ENCODE measurements at places on chromosomes 1 and 21. TPM values are rescaled to one million over a fixed set of nuclear protein-coding genes. Genes with fewer than 3 reads are reported as not detected.
A peak's percentile ranks its signal among the peaks of the same experiment; 100 is the strongest.

GRCh38 chr1:164588516-164589341 is 29.7 kb downstream of the PBX1 start:
- H3K27ac ChIP-seq: peak overlapping the region; percentile 35
- H3K27me3 ChIP-seq: no peaks in the 10 kb centered on the region
- peaks cover 77% of the 10 kb centered on the region for H3K4me1 ChIP-seq
- H3K36me3 ChIP-seq: peaks cover 28% of the 10 kb centered on the region

- H3K36me3 ChIP-seq: no peaks in the 10 kb centered on the region
- H3K4me1 ChIP-seq: peaks cover 49% of the 10 kb centered on the region
- H3K27ac ChIP-seq: no peak overlapping the region
- no peak overlapping the region for H3K4me3 ChIP-seq
Observed at GRCh38 chr1:167726008-167726407, 4.2 kb downstream of the MPZL1 start.

DNA sequence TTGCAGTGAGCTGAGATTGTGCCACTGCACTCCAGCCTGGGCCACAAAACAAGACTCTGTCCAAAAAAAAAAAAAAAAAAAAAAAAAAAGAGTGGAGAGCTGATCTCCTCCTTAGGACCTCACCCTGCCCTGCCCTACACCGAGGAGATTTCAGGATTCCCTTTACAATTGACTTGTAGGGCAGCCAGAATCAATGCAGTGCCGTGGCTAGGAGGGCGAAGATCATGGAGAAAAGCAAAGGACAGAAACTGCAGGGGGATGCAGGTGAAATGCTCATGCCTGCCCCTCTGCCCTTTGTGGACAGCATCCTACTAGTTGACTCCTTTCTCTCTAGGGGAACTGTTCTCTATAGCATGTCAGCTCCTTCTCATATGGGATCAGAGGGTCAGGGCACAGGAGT is 9.6 kb downstream of the FHAD1 start:
- H3K36me3 ChIP-seq: no peaks in the 10 kb centered on the region
- no peak overlapping the region for H3K27ac ChIP-seq
- H3K4me1 ChIP-seq: peaks cover 18% of the 10 kb centered on the region
- H3K27me3 ChIP-seq: no peaks in the 10 kb centered on the region

DNA sequence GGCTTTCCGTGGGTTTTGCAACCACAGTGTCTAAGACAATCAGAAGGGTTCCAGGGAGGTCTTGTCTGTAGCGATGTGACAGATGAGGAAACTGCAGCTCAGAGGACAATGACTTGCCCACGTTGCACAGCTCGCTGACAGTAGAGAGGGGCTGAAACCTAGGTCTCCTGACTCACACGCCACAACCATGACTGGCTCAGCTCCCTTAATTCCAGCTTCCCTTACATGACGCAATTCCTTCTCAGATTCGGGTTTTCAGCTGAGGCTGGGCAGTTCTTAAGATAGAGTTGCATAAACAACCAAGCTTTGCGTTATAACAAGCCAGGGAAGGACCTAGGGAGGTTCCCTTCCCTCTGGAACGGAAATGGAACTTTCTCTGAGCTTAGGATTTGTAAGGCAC is 36.3 kb downstream of the DHCR24 start:
- H3K4me3 ChIP-seq: no peak overlapping the region
- H3K27me3 ChIP-seq: no peaks in the 10 kb centered on the region

DNA sequence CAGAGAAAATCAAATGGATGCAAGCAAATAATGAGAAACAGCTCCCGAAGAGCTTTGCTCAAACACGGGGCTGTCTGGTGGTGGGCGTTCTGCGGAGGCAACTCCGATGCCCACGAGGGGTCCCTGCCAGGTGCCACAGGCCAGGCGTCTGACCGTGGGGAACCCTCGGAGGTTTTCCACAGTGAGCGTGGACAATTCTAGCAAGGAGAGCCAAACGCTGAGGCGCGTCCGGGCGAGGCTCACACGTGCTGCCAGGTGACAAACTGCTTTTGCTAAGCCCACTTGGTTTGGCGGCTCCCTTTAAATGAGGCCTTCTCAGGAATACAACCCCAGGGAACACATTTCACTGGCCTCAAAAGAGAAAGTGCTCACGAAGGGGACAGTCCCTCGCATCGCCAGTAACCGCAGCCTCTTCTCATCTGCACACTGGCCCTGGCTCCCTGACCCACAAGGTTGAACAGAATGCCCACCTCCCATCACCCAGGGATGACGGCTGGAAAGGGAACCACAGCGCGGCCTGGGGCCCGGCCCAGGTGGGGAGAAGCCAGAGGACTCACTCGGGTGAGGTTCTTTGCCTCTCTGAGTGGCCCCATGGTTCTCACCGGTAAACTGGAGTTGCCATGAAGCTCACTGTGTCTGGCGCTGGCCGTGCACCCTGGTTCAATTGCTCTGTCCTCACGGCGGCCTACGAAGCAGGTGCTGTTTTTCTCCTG is 97.4 kb downstream of the PRDM16 start:
- H3K36me3 ChIP-seq: no peaks in the 10 kb centered on the region
- peaks cover 16% of the 10 kb centered on the region for H3K4me1 ChIP-seq
- H3K4me3 ChIP-seq: no peak overlapping the region
- no peak for DNase-seq
- H3K27ac ChIP-seq: no peak overlapping the region

The PTCH2 gene
- polyA plus RNA-seq: 0.27 TPM

The S100B gene
- polyA plus RNA-seq: 2.8 TPM

DNA sequence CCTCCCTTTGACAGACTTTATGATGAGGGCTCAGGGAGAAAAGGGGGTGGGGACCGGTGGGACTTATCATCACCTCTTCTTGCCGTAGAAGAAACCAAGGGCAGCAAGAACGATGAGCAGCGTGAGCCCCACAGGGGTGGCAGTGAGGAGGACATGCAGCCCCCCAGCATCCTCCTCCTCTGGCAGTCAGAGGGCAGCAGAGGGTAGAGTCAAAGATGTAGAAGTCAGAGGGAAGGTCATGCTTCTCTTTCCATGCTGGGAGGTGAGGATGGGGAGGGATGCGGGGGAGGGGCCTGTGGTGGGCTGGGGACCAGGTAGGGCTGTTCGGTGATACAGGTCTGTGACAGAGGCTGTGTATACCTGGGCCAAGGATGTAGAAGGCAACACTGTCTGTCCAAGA is 14.8 kb downstream of the INSRR start:
- DNase-seq: no peak
- no peak overlapping the region for H3K4me3 ChIP-seq

DNA sequence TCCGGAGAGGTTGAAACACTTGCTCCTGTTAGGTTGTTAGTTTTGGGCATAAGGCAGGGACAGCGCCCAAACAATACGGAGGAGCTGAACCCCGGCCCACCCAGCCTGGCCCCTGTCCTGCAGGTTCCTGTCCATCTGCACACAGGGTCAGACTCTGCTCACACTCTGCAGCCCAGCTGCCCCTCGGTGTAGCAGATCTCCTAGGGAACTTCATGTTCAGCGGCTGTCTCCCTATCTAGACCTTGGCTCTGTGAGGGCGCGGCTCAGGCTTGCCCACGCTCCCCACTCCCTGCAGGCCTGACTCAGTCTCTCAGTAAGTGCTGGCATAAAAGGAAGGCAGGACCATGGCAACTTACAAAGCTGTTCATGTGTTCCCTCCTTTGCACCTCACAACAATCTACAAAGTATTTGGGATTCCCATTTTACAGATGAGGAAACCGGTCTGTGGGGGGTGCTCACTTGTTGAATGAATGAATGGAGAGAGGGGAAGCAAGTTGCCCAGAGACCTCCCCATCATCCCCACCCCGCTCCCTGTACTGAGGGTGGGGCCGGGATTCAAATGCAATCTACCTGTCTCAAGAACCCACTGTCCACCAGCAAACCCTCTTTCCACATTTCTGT is 26.2 kb downstream of the ACOT11 start:
- H3K36me3 ChIP-seq: no peaks in the 10 kb centered on the region
- H3K27me3 ChIP-seq: no peaks in the 10 kb centered on the region
- H3K27ac ChIP-seq: peak overlapping the region; percentile 79
- peaks cover 25% of the 10 kb centered on the region for H3K4me1 ChIP-seq

The RAP1GAP gene
- 4.1 TPM for polyA plus RNA-seq

DNA sequence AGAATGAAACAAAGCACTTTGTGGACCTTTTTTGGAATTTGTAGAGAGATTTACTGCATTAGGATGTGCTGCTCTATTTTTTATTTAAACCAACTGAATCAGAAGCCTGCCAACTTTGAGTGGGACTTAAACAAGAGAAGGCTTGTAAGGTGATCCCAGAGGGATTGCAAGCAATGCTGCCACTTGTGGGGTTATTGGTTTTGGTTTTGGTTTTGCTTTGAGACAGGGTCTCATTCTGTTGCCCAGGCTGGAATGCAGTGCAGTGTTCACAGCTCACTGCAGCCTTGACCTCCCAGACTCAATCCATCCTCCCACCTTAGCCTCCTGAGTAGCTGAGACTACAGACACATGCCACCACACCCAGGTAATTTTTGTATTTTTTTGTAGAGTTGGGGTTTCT is 32.2 kb upstream of the GNG5 start:
- no peak overlapping the region for H3K27ac ChIP-seq
- no peak for DNase-seq
- no peaks in the 10 kb centered on the region for H3K27me3 ChIP-seq
- no peaks in the 10 kb centered on the region for H3K4me1 ChIP-seq
- H3K4me3 ChIP-seq: no peak overlapping the region
- H3K36me3 ChIP-seq: no peaks in the 10 kb centered on the region

The RPRD2 gene
- 6.4 TPM for polyA plus RNA-seq

The EPHB2 gene
- 0.11 TPM for polyA plus RNA-seq

The PLA2G2E gene
- polyA plus RNA-seq: not detected

DNA sequence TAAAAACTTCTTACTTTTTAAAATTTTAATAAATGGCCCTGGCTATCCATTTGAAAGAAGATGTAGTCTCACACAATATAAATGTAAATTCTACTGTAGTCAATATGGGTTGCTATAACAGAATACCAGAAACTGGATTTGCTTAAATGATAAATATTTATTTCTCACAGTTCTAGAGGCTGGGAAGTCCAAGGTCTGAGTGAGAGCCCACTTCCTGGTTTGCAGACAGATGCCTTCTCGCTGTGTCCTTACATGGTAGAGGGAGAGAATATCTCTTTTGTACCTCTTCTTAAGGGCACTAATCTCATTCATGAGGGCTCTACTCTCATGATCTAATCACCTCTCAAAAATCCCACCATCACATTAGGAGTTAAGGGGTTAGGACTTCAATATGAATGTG is 35.2 kb downstream of the EXO1 start:
- H3K27ac ChIP-seq: no peak overlapping the region
- H3K4me1 ChIP-seq: no peaks in the 10 kb centered on the region
- H3K4me3 ChIP-seq: no peak overlapping the region
- H3K36me3 ChIP-seq: no peaks in the 10 kb centered on the region
- DNase-seq: no peak

DNA sequence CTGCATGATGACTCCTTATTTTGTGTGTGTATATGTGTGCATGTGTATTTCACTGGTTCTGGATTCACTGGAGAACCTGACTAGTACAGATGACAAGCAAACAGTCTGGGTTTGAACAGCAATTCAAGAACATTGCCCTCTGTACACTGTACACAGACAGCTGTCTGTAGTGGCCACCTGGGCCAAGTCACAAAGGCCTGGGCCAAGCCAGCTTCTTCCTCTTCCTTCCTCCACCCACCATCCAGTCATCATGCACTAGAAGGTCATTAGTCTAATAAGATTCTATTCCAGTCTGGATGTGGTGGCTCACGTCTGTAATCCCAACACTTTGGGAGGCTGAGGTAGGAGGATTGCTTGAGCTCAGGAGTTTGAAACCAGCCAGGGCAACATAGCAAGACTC is 155.9 kb downstream of the ELAVL4 start:
- no peak overlapping the region for H3K27ac ChIP-seq
- H3K4me3 ChIP-seq: no peak overlapping the region
- no peaks in the 10 kb centered on the region for H3K4me1 ChIP-seq
- DNase-seq: no peak
- H3K27me3 ChIP-seq: no peaks in the 10 kb centered on the region

GRCh38 chr1:211591980-211592493 is 13.1 kb upstream of the SLC30A1 start:
- no peaks in the 10 kb centered on the region for H3K36me3 ChIP-seq
- no peak for DNase-seq
- H3K27ac ChIP-seq: no peak overlapping the region
- H3K27me3 ChIP-seq: no peaks in the 10 kb centered on the region
- no peak overlapping the region for H3K4me3 ChIP-seq

Measured in heart left ventricle (tissue), 16 donors.